AG08396 (cell line): ENCODE measurements at places on chromosomes 16 and 17.

- no peak for DNase-seq
Observed at GRCh38 chr17:61305024-61305423, 94.6 kb upstream of the TBX2 start.

GRCh38 chr17:20302246-20302917 lies 165.0 kb downstream of the LGALS9B start:
- DNase-seq, result no peak

GRCh38 chr17:37750768-37751475 lies 6.1 kb upstream of the HNF1B start:
- no peak for DNase-seq

DNA sequence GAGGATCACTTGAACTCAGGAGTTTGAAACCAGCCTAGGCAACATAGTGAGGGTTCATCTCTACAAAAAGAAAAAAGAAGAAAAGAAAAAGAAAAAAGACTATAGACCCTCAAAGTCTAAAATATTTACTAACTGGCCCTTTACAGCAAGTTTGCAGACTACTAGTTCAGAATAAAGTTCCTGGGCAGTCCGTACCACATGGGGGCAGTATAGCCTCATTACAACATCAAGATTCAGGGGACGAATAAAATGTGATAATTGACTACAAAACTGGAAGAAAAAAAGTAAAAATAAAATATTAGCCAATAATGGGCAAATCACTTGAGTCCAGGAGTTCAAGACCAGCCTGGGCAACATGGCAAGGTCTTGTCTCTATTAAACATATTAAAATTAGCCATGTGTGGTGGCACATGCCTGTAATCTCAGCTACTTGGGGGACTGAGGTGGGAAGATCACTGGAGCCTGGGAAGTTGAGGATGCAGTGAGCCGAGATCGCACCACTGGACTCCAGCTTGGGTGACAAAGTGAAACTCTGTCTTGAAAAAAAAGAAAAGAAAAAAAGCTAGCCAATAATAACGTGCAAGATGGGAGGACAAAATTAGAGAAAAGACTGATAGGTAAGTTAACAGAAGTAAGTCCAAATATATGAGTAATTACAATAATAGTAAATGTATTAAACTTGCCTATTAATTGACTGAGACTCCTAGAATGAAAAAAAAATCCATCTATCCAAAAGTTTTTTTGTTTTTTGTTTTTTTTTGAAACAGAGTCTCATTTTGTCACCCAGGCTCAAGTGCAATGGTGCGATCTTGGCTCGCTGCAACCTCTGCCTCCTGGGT lies 129.4 kb upstream of the SEC14L1 start:
- no peak for DNase-seq

DNA sequence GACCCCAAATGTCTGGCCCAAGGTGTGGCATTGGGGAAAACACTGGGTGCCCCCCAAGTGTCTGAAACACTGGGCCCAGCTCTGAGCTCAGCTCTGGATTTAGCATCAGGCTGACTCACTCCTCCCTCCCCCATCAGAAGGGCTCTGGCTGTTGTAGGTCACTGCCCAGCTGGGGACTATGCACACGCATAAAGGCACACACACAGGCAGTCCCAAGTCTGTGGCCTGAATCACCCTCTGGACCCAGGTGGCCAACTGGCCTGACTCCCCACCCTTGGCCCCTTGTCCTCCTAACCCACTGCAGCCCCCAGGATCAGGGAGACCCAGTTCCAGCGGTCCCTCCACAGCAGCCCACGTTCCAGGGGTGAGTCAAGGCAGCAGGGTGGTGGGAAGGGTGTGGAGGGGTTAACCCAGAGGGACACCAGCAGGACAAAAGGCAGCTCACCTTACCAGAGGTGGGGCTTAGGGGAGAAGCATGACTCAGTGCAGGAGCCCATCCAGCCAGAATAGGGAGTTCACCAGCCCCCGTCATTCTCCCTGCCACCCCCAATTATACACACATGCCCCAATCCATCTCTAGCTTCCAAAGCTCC lies 47.0 kb downstream of the MYO18A start:
- peak; percentile 82 for DNase-seq

GRCh38 chr17:71089431-71089830 lies 920.1 kb downstream of the KCNJ2 start:
- no peak for DNase-seq
